ENCODE measurements at places on chromosomes 16 and 17.

GRCh38 chr16:11738742-11739544 lies 3.7 kb downstream of the TXNDC11 start:
- no peak for DNase-seq

- no peak for DNase-seq
Observed at GRCh38 chr16:69839240-69839688, 77.1 kb downstream of the WWP2 start.

DNA sequence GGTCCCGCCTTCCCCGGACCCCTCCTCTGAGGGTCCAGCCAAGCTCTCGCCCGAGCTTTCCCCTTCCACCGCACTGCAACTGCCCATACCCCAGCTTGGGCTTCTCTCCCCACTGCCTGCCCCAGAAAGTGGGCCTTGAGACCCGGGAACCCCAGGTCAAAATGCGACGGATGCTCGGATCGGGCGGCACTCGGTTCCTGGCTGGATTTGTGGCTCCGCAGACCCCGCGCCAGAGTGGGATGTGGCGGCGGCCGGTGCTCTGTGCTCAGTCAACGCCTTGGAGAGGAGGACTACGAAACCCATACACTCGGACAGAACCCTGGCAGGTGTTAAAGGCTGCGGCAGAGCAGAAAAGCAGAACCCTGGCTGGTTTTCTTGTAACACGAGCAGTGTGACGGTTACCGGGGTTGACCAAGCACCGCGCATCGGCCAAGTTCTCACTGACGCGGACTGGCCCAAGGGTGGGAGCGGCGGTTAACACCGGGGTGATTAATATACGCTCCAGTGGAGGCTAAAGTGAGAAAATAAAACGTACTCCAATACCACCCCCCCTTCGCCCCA lies 885 bp upstream of the SLFN13 start:
- DNase-seq: no peak

GRCh38 chr17:58281511-58282011 lies 826 bp upstream of the MPO start:
- DNase-seq: no peak

GRCh38 chr17:8173871-8174322 lies 2.3 kb downstream of the TMEM107 start:
- DNase-seq: no peak

DNA sequence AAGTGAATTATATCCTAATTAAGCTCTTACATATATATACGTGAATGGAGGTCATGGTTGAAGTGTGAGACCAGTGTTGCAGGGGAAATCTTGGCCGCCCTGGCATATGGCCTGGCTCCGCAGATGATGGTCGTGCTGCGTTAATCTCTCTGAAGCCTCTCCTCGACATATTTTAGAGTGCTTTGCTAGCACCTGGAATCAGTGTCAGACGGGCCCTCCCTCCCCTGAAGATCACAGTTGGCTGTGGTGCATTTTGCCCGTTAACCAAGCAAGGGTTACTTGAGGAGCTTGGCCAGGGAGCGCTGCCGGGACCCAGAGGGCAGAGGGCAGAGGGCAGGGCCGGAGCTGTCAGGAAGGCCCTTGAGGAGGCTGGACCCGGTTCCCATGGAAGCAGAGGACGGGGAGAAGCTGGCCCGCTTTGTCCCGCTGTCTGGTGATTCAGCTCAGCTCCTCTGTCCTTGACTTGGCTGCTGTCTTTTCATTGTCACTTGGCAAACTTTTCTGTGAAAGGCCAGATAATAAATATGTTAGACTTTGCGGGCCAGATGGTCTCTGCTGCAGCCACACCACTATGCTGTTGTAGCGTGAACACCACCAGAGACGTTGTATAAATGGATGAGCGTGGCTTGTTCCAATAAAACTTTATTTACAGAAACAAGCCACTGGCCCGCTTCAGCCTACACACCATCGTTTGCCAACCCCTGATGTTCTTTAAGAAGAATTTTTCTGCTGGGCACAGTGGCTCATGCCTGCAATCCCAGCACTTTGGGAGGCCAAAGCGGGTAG lies 32.3 kb downstream of the CIBAR2 start:
- no peak for DNase-seq

DNA sequence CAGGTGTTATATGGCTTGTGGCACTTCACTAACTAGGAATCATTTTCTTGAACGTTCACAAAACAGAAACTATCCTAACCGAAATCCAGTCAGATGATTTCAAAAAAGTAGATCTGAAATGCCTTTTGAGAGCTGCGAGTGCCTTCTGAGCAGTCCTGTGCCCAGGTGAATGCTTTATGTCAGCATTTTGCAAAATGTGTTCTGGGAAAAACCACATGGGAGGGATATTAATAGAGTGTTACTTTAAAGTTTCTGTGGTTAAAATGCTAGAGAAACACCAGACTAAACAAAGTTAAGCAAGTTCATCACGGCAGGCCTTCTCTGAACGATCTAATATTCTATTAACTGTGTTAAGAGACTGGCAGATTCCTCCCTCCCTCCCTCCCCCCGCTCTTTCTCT lies 15.8 kb upstream of the RGS9 start:
- DNase-seq: no peak

DNA sequence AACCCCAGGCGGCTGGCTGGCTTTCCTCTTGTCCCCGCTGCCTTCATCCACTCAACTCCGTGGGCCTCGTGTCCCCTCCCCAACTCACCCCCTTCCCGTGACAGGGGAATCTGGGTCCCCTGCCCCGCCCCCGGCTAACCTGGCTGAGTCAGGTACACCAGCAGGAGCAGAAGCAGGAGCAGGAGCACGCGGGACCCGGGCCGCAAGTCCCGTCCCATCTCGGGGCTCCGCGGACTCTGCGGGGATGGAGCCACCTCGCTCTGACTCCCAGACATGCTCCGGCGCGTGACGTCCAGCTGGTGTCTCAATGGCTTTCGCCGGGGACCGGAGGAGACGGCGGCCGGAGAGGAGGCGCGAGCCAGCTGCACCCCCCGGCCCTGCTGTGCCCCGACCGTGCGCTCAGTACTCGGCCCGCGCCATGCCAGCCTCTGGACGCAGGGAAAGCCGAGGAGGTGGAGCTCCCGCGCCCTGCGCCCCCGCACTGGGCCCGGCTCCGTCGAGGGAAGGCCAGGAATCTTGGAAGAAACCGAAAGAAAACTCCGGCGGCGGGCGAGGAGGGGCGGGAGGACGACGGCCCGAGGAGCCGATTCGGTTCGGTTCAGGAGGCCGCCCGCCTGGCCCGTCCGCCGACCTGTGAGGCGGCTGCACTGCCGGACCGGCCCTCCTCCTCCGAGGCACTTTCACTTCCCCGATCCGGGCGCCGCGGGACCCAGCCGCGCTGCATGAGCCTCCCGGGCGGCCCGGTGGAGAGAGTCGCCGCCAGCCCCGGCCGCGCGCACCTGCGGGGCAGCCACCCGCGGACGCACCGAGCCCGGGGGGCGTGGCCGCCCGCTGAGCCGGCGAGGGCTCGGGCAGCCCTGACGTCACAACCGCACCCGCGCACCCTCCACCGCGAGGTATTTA lies at the start of the genes CXCL16 and ZMYND15:
TSS of gene CXCL16 (minus strand) at position 807 of the 903 bp plus-strand sequence. CDS start at position 218, 589 bp downstream.
TSS of gene ZMYND15 (plus strand) at position 712 of the 903 bp plus-strand sequence. CDS start 716 bp downstream, outside the sequence.
- DNase-seq: no peak

- DNase-seq: no peak
Observed at GRCh38 chr17:3730881-3731429, 7.3 kb downstream of the HASPIN start.
